NCI-H2081 treated with DMSO at 0.1 percent for 48 hours (cell line): ENCODE measurements at places on chromosomes 4 and X.

- DNase-seq = no peak
Observed at GRCh38 chr4:102322736-102323135, 22.5 kb downstream of the SLC39A8 start.

- no peak for DNase-seq
Observed at GRCh38 chr4:172674811-172675210, 493.8 kb upstream of the GALNT7 start.

DNA sequence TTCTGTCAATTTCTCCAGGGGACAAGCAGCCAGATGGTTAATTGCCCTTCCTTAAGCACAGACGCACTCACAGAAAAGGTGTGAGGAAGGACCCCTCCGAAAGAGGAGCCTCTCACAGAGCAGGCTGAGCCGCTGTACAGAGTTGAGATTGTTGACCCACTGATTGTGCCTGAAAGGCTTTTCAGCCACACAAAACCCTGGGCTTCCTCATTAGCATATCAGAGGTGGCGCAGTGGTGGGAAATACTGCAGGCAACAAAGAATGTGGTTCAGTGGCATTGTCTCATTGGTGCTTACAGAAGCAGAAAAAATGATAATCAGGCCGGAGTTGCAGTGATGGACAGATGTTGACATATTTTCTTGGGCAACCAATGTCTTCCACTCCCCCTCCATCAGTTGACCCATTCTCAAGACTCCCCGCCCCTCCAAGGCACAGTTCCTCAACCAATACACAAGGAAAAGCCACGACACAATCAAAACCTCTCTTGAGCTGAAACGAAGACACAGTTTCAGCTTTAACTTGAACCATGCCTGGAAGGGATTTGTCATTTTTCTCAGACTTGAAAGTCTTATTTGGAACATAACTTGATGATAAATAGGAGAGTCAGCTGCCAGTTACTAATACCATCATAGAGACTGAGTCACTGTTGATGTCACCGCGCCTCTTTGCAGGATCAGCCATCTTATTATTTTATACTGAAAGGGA is 53.1 kb downstream of the ATXN3L start:
- no peak for DNase-seq

DNA sequence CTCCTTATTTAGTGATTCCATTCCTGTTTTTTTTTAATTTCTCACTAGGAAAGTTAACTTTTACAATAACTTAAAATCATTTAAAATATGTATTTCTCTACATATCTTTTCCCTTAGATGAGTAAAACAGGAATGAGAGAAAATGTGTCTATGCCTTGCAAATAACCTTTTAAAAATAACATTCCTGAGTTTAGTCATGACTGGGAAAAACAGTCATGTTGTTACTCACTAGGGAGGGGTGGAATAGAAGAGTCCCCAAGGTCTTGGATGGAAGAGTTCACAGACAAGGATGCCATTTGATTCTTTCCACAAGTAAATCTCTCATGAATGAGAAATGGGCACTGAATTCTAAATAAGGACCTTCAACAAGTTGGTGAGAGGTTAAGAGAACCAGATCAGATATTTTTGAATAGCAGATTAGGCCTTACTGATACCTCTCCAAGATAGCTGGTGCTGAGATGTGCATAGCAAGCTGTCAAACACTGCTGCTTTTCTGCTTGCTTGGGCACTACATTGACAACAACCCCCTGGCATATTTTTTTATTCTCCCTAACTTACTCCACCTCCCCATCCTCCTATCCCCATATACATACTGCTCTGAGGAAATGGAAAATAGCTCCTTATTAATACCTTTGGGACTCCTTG is 25.1 kb downstream of the UGDH start:
- DNase-seq = no peak

GRCh38 chrX:40524423-40524822 is 56.3 kb upstream of the ATP6AP2 start:
- no peak for DNase-seq

- no peak for DNase-seq
Observed at GRCh38 chr4:113300471-113300928, 251.0 kb downstream of the ANK2 start.

DNA sequence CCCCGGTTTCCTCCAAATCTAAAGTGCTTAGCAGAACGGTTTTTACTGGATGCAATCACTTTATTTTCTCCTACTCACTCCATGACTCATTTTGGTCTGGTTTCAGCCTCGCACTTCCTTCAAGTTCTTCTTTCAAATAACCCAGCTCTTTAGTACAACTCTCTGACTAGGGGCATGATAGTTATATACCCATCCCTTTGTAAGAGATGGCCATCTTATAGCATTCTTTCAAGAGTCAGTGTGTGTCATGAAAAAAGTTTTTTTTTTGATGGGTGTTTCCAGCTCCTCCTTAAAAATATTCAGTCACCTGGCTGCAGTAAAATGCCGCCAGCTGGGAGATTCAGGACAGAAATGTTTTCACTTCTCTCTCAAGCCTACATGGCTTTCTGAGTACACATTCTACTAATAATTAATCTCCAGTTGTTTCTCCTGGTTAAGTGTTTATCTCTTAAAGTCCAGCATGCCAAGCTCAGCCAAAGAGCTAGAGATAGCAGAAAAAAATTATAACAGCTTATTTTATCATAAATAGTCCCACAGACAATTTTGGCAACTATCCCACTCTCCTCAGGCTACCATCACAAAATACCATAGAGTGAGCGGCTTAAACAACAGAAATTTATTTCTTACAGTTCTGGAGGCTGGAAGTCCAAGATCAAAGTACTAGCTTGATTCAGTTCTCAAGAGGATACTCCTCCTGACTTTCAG is 139.3 kb downstream of the GASK1B start:
- DNase-seq = no peak

- no peak for DNase-seq
Observed at GRCh38 chr4:148312956-148313490, 129.2 kb downstream of the NR3C2 start.

GRCh38 chr4:170672381-170672965 is 582.7 kb upstream of the AADAT start:
- no peak for DNase-seq

DNA sequence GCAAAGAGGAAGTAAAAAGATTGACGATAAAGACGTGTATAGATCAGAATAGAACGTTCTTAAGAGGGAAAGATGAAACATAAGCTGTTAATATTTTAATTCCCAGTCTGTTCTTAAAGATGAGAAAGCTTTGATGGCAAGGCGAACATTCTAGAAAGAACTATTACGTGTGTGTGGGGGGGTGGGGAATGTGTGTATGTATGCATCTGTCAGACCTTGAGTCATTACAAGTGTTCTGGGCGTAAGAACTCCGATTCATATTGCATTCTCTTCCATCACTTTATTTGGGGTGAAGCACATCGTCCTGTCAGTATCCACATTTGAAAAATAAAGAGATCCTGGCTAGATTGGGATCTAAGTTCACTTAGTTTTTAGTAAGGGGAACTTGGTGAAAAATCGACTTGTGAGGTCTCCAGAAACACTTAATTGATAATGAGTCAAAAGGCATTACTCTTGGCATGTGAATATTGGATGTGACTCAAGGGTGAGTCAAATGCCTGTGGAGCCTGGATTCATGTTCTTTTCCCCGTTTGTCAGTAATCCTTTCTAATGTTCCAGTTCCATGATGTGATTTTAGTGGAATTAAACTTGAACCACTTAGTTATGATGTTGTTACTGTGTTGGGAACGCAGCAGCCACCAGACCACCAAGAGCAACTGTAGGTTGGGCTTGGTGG is 3.1 kb downstream of the SMS start:
- DNase-seq = no peak

DNA sequence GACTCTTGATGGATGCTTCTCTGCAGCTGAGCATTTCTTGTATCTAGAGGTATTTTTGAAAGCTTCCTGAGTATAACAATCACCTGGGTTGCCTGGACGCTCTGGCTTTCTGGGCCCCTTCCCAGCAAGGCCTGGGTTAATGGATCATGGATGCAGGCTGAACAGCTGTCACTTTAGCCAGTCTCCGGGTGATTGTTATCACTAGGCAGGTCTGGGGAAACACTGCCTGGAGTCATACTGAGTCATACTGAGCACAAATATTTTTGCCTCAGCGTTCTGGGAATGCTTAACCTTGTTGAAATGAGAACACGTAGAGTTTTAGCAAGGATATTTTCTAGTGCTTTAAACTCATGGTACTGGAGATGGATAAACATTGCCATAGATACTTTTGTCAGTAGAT is 102.6 kb downstream of the PHEX start:
- DNase-seq = no peak

DNA sequence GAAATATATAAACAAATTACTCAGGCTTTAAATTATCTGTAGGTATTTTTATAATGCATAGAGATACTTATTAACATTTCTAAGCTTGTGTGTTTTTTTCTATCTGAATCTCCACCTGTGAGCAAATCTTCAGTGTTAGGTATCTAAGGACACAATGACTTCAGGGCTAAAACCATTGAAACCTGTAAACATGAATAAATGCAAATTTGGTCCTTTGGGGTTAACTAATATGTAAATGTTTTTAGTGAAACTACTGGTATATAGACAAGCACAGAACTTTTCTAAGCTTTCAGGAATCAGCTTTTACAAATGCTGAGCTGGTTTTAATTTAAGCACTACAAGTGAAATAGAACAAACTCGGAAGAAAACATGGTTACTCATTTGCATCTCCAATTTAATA is 147.9 kb downstream of the FBXO8 start:
- no peak for DNase-seq

- DNase-seq = peak; percentile 14
Observed at GRCh38 chr4:131091896-131092295, 1995.9 kb downstream of the C4orf33 start.

DNA sequence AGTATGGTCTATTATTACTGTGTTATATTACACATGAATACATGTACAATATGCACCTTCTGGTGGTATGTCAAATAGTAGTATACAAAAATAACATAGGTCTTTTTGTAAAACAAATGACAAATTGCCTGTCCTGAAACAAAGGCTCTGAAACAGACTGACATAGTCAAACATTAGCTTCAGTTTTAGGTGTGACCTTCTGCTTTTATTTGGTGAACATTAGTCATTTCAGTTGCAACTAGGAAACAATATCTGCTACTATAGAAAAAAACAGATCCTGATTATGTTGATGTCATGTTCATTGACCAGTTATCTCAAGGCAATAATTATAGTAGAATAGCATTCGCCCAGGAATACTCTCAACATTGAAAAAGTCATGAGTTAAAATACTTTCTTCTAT is 123.0 kb downstream of the CHRNA9 start:
- no peak for DNase-seq

GRCh38 chrX:153590961-153591956 is 7.7 kb downstream of the CCNQ start:
- no peak for DNase-seq

- DNase-seq = no peak
Observed at GRCh38 chr4:19293781-19294180, 957.9 kb upstream of the SLIT2 start.

GRCh38 chrX:12994321-12994720 is 19.4 kb downstream of the TMSB4X start:
- no peak for DNase-seq

DNA sequence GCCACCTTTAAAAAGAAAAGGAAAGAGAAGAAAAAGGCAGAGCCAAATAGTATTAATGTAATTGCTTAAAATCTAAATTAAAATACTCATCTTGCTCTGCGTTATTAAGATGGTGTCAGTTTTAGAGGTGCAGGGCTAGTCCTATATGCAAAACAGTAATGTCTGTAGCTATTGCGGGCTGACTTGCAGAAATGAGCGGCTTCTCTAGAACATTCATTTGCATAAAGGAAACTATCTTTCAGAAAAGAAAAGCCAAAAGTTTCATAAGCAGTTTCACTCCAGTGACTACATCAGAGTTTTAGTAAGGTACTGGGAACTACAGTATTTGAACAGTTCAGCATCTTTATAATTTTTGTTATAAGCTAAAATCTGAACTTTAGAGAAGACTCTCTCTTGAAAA is 6.0 kb downstream of the SMAD1 start:
- DNase-seq = no peak

- no peak for DNase-seq
Observed at GRCh38 chr4:115596265-115597001, 483.0 kb upstream of the NDST4 start.

DNA sequence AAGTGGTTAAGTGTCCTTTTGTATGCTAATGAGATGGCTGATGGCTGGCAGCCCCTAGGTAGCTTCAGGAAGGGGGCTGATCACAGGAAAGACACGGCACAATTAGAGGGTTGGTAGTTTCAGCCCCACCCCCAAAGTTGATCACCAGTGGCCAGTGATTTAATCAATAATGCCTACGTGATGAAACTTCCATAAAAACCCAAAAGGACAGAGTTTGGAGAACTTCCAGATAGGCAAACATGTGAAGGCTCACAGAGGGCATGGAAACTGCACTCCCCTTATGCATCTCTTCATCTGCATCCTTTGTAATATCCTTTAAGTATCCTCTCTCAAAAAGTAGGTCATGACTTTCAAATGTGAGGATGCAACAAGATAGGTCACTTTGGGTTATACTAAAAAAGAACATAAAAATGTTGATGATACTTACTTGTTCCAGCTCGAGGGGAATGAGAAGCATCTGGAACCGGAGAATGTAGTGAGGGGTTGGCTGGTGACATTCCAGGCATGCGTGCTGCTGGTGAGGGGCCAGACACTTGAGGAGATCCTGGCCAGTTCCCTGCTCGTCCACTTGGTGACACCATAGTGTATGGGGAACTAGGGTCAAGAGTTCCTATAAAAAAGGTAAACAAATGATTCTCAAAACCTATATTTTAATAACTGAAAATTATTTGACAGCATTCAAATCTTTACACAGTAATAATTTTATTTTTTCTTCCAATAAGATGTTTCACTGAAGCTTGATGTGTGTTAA is 16.7 kb upstream of the CXorf38 start:
- no peak for DNase-seq

DNA sequence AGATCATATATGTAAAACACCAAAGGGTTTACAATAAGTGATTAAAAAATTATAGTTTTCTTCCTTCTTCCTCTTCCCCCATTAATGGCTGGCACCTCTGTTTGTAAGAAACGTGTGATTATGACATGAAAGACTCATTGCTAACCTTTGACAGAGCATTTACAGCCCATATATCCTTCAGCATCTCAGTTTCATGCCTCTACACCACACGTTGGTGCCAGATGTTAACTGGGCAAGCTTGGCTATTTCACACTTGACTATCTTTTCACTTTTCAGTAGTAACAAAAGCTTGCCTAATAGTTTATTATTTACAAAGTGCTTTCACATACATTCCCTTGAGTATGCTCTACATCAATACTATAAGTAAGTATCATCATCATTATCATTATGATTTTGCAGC is 65.3 kb upstream of the C1QTNF7 start:
- DNase-seq = no peak

- no peak for DNase-seq
Observed at GRCh38 chrX:20593836-20594235, 327.1 kb upstream of the RPS6KA3 start.

DNA sequence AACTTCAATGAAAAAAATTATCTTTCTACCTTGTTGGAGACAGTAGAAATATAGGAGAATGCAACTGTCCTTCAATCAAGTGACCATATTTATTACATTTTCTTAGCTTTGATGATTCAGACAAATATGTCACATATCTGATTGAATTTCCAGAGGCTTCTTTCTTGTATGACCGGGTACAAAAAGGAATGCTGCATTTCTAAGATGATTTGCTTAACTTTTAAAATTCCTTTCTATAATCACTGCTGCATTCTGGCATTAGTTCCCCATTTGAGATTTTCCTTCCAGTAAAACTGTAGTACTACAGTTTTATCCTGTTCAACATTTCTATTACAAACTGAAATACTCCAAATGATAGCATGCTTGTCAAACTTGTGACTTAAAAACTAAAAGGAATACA is 5.2 kb downstream of the MFSD8 start:
- DNase-seq = no peak
